Right ventricle myocardium superior (tissue), 1 donor: ENCODE measurements at places on chromosomes 3 and 15. TPM values are rescaled to one million over a fixed set of nuclear protein-coding genes. Genes with fewer than 3 reads are reported as not detected.

TOPAZ1 gene
- not detected for total RNA-seq

ZNF502 gene
- 4.1 TPM for total RNA-seq

INAFM2 gene
- 56.2 TPM for total RNA-seq

CTDSPL2 gene
- 16.6 TPM for total RNA-seq

TNNC1 gene
- total RNA-seq, result 7,948 TPM

PPM1L gene
- total RNA-seq, result 62.3 TPM
